HS-5 (cell line): ENCODE measurements at places on chromosomes 12 and 14.

DNA sequence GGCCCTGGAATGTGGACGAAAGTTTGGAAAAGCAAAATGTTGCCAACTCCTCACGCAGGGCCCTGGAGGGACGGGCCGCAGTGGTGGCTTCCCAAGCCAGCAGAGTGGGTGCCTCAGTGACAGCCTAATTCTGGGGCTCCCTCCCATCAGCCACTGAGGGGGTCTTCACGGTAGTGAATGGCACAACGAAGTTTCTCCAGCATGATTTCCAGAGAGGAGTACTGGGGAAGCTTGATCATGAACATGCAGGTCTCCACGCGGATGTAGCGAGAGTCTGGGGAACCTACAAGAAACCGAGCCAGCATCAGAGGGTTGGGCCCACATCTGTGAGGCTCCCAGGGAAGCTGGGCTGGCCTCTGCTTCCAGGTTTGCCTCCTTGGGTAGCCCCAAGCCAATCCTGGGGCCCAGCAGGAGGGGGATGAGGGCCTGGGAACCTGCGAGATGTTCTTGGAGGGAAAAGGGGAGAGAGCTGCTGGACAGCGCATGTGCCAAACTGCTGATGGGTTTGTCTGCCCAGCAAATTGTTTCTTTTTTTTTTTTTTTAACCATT, 37.0 kb downstream of the TRAFD1 start:
- no peak for DNase-seq

DNA sequence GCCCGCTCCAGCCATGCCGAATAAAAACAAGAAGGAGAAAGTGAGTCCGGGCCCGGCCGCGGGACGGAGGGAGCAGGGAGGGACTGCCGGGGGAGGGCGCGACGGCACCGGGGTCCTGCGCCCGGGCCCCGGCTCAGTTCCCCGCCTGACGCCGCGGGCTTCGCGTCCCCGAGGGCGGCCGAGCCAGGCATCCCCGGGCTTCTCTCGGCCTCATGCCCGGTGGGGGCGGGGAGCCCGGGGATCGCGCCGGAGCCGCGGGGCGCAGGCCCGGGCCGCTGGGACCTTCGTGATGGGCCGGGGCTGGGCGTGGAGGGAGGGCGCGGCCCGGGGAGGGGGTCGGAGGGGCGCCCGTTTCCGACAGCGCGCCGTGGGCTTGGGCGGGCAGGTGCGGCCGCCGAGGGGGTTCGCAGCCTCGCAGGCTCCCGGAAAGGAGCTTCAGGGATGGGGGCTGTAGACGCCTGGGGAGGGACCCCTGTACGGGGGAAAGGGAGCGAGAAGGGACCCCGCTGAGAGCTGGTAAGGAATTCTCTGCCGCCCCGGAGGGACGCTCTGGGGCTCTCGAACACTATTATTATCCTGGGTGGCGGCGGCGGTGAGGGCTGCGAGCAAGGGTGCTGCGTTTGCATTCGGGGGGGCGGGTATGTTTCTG, 496 bp downstream of the PPP2R5C start:
- no peak for DNase-seq

- peak; percentile 18 for DNase-seq
These were observed 51.3 kb upstream of the RERGL start for GRCh38 chr12:18141048-18141982.

DNA sequence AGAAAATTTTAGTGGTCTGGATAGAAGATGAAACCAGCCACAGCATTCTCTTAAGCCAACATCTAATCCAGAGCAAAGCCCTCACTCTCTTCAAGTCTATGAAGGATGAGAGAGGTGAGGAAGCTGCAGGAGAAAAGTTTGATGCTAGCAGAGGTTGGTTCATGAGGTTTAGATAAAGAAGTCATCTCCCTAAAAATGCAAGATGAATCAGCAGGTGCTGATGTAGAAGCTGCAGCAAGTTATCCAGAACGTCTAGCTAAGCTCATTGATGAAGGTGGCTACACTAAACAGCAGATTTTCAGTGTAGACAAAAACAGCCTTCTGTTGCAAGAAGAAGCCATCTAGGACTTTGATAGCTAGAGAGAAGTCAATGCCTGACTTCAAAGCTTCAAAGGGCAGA, 48.5 kb downstream of the FBXO33 start:
- no peak for DNase-seq

GRCh38 chr12:44389038-44389437, 487.1 kb downstream of the NELL2 start:
- DNase-seq = no peak

DNA sequence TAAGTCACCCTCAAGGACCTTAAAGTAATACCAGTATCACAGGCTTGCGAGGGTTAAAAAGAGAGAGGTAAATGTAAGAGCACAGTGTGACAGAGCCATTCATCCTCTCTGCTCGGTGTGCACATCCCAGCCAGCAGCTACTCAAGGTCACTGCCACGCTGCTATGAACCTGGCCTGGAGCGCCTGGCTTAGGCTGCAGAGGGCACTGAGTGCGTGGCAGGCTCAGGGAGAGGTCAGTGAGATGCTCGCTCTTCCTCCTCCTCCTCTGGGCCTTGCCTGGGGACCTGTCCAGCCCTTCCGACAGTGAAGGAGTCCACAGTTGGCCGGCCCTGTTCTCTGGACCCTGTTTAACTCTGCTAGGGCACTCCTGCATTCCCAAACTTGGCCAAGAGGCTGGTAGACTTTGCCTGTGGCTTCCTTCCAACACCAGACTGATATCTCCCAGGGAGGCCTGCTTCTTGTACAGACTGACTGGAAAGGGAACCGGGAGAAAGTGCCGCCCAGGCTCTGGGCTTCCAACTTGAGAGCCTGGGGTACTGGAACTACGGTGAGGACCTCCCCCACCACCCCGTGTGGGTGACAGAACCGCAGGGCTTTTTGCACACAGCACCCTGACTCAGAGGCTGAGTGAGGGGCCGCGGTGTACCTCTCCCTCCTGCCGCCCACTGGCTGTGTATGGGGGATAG, 62.6 kb upstream of the CORO1C start:
- no peak for DNase-seq

GRCh38 chr14:45377166-45377565, 124.2 kb upstream of the MIS18BP1 start:
- DNase-seq = peak; percentile 46

- no peak for DNase-seq
These were observed 49.9 kb upstream of the PTPRO start for GRCh38 chr12:15272376-15272775.

DNA sequence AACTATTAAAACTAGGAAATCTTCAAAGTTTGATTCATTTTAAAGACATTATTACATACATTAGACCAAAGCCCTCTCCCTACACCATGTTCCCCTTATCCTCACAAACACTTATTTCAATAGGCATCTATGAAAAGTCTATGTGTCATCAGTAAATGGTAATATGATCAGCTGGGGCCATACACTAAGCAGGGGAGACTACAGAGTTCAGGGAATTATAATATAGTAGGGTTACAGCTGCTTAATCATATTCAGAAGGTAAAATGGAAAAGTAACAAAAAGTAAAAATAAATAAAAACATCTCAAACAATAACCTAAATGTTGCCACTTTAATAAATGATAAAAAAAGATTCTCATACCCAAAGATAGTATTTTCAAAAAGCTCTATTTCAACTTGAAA, 29.1 kb downstream of the PAWR start:
- no peak for DNase-seq

DNA sequence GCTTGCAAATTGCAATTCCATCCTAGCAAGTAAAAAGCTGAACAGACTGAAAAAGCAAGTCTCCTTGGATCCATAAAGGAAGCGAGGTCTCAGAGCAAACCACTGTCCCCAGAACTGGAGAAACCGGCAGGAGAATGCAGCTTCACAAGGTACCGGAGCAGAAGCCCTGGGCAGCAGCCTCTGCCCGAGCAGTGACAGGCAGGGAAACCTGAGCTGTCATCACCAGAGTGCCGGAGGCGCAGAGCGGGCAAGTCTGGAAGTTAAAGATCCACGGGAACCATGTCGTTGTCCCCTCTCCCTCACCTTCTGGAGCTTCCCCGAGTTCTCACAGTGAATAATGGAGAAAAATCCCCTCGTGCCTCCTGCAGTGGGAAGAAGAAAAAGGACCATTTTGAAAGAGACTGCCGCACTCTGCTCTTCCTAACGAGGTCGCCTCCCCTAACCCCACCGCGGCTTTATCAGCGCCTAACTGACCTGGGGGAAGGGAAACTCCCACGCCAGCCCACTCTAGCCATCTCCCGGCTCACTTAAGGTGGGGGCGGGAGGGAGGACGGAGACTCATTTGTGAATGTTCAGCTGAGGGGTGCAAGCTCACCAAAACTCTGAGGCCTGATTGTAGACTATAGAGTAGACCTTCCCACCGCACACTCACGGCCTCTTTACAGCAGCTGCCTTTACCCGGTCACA, 27.8 kb downstream of the FBXL14 start:
- no peak for DNase-seq

DNA sequence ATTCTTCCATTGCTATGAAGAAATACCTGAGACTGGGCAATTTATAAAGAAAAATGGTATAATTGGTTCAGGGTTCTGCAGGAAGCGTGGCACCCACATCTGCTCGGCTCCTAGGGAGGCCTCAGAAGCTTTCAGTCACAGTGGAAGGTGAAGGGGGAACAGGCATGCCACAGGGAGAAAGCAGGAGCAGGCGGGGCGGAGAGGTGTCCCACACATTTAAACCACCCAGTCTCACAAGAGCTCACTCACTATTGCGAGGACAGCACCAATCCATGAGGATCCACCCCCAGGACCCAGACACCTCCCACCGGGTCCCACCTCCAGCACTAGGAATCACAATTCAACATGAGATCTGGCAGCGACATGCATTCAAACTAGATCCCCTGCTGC, 56.0 kb upstream of the C14orf180 start:
- DNase-seq = no peak

- no peak for DNase-seq
These were observed 103.8 kb downstream of the ACSS3 start for GRCh38 chr12:81181691-81182090.

DNA sequence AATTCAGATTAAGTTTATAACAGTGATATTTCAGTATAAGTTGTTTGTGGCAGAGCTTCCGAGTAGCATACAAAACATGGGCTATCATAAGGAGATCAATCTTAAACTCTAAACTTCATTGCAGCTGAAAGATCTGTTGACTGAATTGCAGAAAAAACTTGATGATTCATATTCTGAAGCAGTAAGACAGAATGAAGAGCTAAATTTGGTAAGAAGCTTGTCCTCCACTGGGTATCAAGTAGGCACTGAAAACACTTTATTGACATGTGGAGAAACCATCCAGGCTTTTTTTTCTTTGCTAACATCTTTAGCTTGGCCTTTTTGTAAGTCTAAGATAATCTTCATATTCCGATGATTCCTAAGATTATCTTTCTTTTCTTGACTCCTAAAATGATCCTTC, 93.0 kb downstream of the KTN1 start:
- no peak for DNase-seq

GRCh38 chr14:89033756-89034155, 209.3 kb downstream of the TTC8 start:
- DNase-seq = no peak

GRCh38 chr14:30389877-30390385, 169.0 kb upstream of the G2E3 start:
- DNase-seq = no peak

GRCh38 chr12:32252199-32253073, 145.8 kb downstream of the BICD1 start:
- DNase-seq = no peak

DNA sequence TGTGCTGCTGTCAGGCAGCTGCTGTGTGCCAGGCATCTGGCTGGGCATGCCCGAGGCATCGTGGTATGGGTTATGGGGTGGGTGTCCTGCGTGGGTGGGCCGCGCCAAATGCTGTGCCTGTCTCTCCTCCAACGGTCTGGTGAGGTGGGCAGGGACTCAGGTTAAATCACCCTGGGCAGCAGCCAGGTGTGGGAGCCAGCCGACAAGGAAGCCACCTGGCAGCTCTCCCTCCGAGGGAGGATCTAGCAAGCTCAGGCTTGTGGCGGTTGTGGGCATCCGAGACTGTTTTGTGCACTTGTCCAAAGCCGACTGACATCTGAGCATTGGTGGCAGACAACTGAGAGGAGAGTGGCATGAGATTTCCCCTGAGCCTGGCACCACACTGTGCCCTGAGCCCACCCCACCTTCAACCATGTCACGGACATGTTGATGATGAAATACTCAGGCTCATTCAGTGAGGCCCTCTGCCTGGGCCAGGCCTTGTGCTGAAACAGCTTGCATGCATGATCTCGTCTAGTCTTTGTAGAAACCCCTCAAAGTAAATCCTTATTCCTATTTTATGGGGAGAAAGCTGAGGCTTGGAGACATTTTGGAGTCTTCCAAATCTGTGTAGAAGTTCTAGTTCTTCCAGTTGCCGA, 181.8 kb upstream of the MYL2 start:
- DNase-seq = no peak

- DNase-seq = no peak
These were observed 434.8 kb downstream of the CCER1 start for GRCh38 chr12:90520002-90520734.

- DNase-seq = no peak
These were observed 43.6 kb upstream of the APPL2 start for GRCh38 chr12:105279460-105280056.

DNA sequence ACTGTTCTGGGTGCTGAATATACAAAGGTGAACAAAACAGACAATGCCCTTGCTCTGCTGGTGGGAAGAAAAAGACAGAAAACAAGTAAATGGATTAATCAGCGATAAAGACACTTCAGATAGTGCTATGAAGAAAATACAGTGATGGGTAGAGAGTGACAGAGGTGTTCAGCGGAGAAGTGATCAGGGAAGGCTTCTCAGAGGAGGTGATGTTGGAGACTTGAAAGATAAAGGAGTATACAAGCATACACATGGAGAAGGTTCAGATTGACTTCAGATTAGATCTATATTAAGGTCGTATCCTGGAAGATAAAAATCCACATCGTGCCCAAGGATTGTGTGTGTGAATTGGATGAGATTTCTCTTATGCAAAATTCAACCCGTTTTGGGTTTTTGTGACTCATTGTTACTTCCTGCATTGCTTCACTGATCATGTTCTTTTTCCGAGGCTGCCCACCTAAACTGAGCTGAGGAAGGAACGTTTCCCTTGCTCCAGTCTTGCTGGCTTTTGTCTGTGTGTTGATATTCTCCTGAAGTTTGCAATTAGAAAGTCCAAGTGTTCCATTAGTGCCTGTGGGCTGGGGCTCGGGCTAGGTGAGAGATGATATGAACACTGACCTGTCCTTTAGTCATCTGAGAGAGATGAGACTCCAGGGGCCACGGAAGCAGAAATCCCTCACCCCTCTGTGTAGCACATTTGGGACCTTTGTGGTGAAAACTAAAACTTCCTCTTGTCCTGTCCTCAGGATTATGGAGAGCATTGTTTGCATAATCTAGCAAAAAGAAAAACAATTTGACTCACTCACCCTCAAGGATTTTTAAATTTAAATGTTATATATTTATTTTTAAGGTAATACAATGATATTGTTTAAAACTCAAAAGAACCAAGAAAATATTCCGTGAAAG, 27.6 kb downstream of the PLXNC1 start:
- DNase-seq = no peak

- DNase-seq = no peak
These were observed 17.7 kb upstream of the STXBP6 start for GRCh38 chr14:25067600-25067999.
